ENCODE measurements at places on chromosomes 6 and 20.

- no peak for DNase-seq
These were observed 38.4 kb downstream of the KIF3B start for GRCh38 chr20:32315891-32316290.

- DNase-seq: no peak
These were observed 30.5 kb downstream of the SPDEF start for GRCh38 chr6:34525431-34526175.

- no peak for DNase-seq
These were observed 3.9 kb downstream of the CDH22 start for GRCh38 chr20:46304361-46304760.

GRCh38 chr6:35754452-35755277 is 17.8 kb downstream of the ARMC12 start:
- no peak for DNase-seq

DNA sequence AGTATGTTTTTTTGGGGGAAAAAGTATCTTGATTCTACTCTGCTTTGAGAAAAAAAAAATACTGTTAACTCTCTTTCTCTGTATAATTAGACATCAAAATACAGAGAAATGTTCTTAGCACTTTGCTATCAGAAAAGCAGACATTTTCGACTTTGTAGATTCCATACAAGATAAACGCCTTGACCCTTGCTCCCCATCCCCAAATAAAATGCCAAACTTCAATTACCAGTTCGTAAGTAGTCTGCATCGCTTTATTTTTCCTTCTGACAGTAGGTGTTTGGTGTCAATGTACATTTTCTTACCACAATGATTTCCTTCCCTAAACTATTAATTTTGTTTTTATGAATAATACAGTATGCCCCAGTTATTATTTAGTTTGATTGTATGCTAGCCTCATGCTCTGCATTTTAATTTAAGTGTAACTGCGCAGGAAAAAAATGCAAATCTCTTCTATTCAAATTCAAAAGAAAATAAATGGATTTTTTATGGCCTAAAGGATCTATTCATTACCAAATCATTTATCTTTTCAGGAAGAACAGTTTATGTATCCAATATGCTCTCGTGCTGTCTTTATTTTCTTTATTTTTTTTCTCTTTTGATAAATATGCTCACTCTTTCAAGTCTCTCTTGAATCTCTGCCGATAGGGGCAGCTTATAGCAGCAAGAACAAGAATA is 84.8 kb upstream of the ZNF217 start:
- no peak for DNase-seq

- DNase-seq: no peak
These were observed 6.2 kb downstream of the ITCH start for GRCh38 chr20:34369265-34369664.

- no peak for DNase-seq
These were observed 794.2 kb downstream of the TFAP2A start for GRCh38 chr6:9620687-9621086.

GRCh38 chr6:13328875-13329183 is 492 bp upstream of the TBC1D7 start:
- no peak for DNase-seq

- DNase-seq: no peak
These were observed 270.7 kb upstream of the TAB2 start for GRCh38 chr6:149046822-149047246.

DNA sequence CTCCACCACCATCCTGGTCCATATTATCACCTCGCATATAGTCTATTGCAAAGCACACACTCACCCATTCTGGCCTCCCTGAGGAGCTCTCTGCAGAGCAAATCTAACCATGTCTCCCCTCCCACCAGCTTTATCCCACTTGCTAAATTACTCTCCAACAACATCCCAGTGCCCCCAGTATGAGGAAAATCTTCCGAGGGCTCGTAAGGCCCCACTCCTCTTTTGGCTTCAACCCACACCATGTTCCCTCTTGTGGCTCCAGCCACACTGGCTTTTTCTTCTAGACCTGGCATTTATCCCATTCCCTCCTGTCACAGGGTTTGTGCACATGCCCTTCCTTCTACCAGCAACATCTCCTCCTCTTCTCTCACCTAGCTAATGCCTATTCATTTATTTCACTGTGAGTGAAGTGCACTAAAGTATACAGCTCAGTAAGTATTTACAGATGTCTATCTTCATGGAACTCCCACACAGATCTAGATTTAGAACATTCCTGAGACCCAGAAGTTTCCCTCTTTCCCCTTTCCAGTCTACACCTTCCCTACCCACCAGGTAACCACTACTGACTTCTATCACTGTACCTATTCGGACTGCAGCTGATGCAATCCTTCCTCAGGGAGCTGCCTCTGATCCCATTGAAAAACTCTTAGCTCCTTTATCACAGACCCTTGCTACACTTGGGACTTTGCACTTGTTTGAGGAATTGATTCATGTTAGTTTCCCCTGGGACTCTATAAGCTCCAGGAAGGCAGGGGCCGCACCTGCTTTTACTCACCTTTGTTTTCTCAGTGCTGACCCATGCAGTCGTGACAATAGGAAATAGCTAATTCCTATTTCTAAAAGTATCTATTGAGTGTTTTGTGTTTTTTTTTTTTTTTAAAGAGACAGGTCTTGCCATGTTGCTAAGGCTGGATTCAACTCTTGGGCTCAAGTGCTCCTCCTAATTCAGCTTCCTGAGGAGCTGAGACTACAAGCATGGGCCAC is 15.5 kb downstream of the MRPL14 start:
- no peak for DNase-seq

- peak; percentile 36 for DNase-seq
These were observed 313.9 kb upstream of the RNF24 start for GRCh38 chr20:4329232-4329631.

- no peak for DNase-seq
These were observed 2.5 kb upstream of the PTPRT start for GRCh38 chr20:43191946-43192863.

DNA sequence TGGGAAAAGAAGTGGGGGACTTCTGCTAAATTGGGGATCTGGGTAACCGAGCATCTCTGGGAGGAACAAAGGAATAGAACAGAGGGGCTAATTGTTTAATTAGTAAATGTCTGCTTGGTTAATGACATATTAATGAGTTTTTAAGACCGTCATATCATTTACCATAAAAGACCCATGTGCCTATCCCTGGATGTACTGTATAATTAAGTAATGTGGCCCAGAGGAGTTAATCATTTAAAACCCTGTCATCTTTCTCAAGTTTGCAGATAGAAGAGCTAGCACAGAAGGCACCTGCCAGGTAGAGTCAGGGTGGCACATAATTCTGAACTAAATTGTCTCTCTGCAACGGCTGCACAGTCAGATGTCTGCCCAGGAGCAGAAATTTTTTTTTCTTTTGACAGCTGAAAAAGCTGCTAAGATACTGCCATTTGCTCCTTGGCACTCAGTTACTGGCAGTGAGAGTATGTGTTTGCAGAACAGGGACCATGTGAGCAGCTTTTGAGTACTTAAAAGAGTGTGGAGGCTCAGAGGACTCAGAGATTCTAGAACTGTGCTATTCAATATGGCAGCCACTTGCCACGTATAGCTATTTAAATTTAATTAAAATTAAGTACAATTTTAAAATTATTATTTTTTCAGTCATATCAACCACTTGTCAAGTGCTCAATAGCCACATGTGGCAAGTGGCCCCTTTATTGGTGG is 202.7 kb upstream of the SLC35B3 start:
- DNase-seq: no peak

DNA sequence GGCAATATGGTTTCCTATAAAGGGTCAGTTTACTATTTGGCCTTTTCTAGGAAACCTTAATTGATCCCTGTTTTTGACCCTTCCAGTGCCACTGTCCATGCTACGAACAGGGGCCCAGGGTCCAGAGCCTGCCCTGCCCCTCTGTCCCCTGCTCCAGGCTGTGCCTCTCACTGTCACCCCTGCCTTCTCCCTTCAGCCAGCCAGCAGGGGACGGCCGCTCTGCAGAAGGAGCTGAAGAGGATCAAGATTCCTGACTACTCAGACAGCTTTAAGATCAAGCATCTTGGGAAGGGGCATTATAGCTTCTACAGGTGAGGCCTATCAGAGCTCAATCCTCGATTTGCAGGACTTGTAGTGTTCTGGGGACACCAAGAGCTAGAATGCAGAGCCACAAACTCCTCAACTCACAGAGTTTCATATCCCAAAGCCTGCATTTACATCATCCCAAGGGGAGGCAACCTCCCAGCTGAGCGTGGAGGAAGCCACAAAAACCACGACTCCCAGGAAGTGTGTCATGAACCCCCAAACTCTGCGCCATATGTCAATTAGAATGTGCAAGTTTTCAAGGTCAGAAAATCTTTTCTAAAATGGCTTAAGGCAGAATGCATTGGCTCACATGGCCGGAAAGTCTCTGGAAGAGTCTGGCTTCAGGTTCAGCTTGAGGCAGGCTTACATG is 3.6 kb downstream of the BPI start:
- no peak for DNase-seq

GRCh38 chr6:47631797-47632196 is 66.6 kb upstream of the ADGRF4 start:
- no peak for DNase-seq

- no peak for DNase-seq
These were observed 37.0 kb upstream of the PKHD1 start for GRCh38 chr6:52124126-52125121.

GRCh38 chr6:20092071-20092566 is 120.2 kb downstream of the MBOAT1 start:
- DNase-seq: peak; percentile 52

GRCh38 chr6:315226-315625 is 22.9 kb downstream of the DUSP22 start:
- DNase-seq: no peak

DNA sequence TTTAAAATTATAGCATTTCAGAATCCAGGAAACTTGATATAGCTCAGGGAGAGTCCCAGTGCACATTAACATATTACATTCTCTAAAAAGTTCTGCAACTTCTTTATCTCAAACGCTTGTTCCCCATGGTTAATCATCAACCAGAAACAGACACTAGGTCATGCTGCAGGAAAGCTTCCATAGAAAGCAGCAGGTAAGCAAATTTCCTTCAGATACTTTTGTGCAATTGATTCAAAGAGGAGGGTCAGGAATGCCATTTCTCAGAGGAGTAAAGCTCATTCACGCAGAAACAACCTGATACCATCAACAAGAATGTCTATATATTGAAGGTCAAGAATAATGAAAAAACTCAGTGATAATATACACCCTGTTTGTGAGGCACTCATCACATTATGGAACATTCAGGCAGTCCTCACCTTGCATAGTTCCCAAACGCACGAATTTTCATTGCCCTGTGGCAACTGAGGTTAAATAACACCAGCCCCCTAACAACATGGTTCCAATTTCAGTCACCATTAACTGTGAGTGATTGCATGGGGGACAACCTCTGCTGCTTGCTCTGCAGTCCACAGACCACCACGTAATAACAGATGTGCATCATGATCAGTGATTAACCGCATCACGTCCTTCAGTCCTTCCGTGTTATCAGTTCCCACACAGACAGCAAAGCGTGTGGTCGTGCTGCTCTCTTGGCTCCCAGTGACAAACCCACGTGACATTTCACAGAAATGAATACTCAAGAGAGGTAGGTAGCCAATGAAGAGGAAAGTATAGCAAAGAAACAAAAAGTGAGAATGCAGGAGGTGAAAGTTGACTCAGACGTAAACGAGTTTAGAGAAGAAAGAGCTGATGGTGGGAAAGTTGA is 95.7 kb downstream of the LY86 start:
- no peak for DNase-seq

GRCh38 chr6:148244217-148244935 is 98.3 kb upstream of the SASH1 start:
- no peak for DNase-seq

- DNase-seq: no peak
These were observed 3.4 kb upstream of the DLL1 start for GRCh38 chr6:170294298-170294730.

- no peak for DNase-seq
These were observed 85.6 kb downstream of the CD2AP start for GRCh38 chr6:47563162-47563561.

DNA sequence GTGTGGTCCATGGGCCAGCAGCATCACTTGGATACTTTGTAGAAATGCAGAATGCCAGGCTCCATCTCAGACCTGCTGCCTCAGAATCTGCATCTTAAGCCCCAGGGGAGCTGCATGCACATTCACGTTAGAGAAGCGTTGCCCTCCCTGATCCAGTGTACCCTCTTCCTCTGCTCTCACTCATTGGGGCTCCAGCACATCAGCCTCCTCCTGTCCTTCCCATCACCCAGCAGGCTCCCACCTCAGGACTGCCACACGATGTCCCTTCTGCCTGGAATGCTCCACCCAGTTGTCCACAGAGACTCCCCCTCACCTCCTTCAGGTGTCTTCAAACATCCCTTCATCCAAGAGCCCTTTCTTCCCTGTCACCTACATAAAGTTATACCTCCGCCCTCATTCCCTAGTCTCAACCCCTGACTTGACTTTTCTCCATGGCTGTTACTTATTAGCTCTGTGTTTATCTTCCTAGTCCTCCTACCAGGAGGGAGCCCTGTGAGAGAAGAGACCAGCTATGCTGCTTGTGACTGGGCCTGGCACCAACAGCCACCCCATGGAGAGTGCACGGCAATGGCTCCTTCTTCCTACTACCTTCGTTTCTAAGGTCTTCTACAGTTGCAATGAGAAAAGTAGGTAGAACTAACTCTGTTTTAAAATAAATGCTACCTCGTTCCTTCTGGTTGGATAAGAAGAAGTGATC is 3.3 kb upstream of the ACSS1 start:
- DNase-seq: no peak

GRCh38 chr6:88922775-88923548 is 40.5 kb downstream of the RNGTT start:
- no peak for DNase-seq

- no peak for DNase-seq
These were observed 54.3 kb upstream of the BMP6 start for GRCh38 chr6:7671581-7671980.

GRCh38 chr6:3228046-3228671 is 706 bp upstream of the TUBB2B start:
- no peak for DNase-seq

GRCh38 chr6:156865019-156865629 is 87.9 kb downstream of the ARID1B start:
- DNase-seq: no peak

- DNase-seq: no peak
These were observed 14.1 kb downstream of the SAMD5 start for GRCh38 chr6:147522597-147522996.

DNA sequence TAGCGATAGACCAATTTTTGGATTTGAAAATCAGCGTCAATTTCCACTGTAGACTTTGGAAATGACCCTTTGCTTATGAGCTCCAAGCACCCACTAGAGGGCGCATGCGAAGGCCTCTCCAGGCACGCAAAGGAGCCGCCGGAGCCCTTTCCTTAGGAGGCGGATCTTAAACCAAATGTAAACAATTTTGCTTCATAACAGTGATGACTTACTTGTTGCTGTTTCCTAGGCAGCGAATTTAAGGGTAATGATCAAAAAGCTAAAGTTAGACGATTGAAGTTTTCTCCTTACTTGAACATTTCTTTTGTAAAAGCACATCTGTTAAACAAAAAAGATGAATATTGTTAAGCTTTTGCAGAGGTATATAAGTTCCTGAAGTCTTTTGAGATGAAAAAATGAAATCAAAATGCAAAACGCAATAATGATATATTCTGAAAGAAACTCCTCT is 29.2 kb upstream of the EXOC2 start:
- DNase-seq: peak; percentile 70

All from Jurkat, Clone E6-1 (cell line).